MM.1S (cell line): ENCODE measurements at places on chromosomes 2 and 18.

DNA sequence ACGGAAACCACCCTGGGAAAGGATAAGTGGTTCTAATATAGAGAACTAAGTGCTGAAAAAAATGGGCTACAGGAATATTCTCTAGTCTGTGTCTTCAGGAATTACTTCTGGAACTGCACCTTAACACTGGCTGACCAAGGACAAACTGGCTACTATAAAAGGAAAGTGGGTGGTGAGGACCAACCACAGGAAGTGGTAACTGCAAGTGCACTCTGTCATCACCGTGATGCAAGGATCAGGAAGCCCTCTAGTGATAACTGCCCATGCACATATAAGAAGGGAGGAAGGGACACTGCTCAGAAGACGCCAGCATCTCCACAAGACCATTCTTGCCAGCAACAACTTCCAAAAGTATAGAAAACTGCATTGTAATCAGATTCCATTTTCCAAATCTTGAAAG, 424.4 kb upstream of the RGPD4 start:
- DNase-seq, result no peak

DNA sequence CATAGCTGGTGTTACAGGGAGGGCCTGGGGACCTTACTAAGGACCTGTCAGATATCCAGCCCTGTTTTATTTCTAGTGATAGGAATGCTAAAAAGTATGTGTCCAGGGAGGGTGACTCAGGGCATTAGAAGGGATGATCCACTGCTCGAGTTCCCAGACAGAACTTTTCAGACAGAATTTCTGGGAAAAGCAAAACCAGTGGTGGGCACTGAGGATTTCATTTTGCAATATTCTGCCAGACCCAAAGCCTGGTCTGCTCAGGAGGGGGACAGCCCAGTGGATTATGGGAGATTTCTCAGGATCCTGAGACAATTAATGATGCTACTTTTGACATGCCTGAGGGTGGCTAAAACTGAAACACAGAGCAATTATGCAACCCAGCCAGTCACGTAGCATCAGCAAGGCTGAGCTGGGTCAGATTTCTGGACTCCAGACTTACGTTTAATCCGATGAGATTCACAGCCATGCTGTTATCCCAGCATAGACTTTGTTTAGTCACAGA, 4.7 kb upstream of the KCNE4 start:
- DNase-seq, result no peak

- no peak for DNase-seq
Measured at GRCh38 chr2:30948130-30948529, 140.9 kb upstream of the CAPN13 start.

- DNase-seq, result no peak
Measured at GRCh38 chr18:75131381-75132000, 77.4 kb downstream of the PTGR3 start.
